ENCODE measurements at places on chromosomes 5 and 9.

GRCh38 chr9:123608104-123608503 lies 252.1 kb downstream of the CRB2 start:
- no peak for DNase-seq

DNA sequence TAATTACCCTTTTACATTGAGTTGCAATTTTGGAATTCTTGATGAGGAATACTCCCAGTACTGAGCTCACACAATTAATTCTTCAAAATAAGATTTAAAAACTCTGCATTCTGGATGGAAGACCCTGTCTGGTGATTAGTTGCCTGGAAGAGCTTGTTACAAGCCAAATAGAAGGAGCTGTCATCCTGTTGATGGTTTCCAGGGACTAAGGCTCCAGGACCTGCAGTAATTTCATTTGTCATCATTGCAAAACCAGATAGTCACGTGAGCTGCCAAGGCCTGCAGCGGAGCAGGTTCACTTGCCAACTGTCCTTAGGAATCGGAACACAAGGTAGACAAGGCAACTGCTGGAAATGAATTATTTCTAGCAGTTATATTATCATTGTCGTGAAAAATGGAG lies 597.7 kb downstream of the CCDC171 start:
- DNase-seq: no peak

DNA sequence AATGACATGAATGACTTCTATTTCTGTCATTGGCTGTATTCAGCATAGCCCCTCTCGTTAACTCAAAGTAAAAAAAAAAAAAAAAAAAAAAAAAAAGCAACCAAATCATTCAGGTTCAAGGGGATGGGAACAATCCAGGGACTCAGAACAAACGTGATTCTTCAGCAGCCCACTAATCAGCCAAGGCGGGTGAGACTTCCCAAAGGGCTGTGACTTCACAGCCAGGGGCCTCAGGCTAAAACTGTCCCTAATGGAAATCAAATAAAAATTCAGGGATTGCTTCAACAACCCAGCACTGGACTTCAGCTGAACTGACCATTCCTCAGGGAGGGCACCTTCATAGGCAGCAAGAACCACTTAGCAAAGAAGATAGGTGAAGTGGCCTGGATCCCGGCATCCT lies 86.2 kb upstream of the FAM169A start:
- DNase-seq: no peak

DNA sequence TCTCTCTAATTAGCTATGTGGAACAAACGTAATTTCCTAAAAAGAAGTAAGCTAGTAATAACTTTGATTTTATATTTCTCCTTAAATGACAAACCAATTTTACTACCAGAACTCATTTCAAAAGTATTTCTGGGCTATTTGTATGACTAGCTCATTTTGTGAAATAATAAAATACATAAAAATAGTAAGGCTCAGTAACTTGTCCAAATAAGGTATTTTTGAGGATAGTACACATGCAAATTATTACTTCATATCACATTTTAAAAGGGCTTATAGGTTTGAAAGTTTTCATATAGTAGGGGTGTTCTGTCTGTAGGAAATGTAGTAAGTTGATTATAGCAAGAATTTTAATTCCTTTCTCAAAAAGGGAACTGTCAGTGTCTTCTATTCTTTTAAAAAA lies 26.5 kb downstream of the C9orf85 start:
- no peak for DNase-seq

- DNase-seq: no peak
Measured at GRCh38 chr9:504921-505740, 290.5 kb downstream of the DOCK8 start.

DNA sequence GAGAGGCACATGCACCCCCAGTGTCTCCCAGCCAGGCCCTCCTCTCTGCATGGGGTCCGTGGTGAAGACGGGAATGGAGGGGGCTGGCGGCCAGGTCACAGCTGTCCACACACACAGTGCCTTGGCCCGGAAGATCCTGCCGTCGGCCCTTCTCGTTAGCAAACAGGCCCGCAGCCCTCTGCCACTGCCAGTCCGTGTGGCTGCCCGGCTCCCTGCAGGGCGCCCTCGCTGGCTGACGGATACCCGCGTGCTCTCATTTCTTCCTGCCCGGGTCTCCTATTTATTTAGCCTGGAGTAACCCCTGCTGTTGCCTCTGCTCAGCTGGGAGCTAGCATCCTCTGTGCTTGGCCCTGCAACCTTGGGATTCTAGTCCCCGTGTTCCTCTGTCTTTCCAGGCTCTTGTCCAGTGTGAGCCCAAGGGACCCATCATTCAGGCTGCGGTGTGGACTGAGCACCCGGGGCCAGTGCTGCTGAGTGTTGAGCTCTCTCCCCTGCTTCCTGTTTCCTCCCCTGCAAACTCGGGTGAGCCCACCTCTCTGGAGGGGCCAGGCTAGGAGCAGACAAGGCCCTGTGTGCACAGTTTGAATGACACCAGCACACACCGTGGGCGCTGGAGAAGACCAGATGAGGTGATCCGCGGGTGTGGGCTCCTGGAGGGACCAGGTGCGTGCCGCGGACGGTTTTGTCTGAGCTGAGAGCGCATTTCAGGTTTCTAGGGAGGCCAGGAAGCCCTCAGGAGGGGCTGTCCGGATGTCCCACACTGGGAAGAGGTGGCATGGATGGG lies 14.6 kb upstream of the RNU6ATAC start:
- DNase-seq: no peak
